Activated T-helper 1 cell treated with Interleukin-2 at 50 U/mL for 16 hours (primary cell): ENCODE measurements at places on chromosomes 5 and 9.

DNA sequence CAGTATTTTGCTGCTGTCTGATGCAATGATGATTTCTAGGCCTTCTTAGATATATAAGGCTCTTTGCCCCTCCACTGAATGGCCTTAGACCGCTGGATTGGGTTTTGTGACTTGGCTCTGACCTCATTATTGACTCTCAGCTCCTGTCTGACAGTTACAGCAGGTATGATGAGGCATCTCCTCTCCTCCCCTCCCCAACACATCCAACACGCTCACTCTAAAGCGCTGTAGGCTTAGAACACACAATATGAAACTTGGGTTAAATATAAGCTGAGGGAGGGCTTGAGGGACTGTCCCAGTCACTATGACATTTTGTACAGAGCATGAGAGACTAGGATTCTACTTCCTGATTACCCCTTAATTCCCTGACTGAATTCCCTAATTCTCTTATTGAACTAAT is 18.8 kb upstream of the CER1 start:
- DNase-seq: no peak

GRCh38 chr5:38022631-38023030 is 182.8 kb upstream of the GDNF start:
- no peak for DNase-seq

DNA sequence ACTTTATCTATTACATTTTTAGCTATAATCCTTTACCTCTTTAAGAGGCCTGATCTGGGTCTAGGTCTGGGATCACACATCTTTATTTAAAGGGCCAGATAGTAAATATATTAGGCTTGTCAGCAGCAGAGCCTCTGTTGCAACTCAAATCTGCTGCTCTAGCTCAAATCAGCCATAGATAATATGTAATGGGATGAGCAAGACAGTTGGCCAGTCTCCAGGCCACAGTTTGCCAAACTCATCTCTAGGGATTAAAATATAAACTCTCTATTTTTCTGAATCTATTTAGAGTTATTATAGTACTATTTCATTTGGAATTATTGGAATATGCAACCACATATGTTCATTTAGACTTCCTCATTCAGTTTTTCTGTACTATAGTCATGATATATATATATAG is 115.9 kb upstream of the MINAR2 start:
- no peak for DNase-seq

- DNase-seq: no peak
Measured at GRCh38 chr5:55037890-55038289, 13.8 kb downstream of the GZMK start.

- DNase-seq: no peak
Measured at GRCh38 chr5:79074641-79075040, 5.1 kb downstream of the BHMT2 start.

- no peak for DNase-seq
Measured at GRCh38 chr9:16532272-16532671, 338.2 kb downstream of the BNC2 start.

DNA sequence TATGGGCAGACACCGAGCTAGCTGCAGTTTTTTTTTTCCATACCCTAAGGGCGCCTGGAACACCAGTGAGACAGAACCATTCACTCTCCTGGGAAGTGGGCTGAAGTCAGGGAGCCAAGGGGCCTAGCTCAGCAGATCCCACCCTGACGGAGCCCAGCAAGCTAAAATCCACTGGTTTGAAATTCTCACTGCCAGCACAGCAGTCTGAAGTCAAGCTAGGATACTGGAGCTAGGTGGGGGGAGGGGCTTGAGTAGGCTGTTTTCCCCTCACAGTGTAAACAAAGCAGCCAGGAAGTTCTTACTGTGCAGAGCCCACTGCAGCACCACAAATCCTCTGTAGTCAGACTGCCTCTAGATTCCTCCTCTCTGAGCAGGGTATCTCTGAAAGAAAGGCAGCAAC is 151.7 kb upstream of the HCN1 start:
- DNase-seq: no peak

DNA sequence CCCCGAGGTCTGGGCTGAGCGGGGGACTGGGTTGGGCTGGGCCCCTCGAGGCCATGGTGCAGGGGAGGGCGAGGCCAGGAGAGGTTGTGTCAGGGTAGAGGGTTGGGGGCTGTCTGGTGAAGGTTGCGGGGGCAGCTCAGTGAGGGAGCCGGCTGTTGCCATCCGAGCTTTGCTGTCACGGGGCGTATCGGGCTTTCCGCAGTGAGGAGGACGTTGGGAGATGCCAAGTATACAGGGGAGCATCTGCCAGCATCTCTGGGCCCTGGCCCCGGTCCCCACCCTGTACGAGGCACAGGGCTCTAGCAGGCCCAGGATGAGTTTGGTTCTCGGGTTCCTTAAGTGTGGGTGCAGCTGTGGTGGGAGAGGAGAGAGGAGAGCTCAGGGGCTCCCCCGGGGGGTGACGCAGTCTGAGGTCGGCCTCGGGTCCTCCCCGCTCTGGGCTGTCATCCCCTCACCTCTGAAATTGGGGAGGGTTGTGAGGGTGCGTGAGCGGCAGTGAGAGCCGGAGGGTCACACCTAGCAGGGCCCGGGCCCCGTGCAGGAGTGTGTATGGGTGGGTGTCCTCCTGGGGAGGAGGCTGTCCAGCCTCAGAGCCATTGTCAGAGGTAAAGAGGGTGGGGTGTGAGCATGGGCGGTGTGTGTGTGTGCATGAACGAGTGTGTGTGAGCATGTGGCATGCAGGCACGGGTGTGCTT is 87.3 kb downstream of the COL5A1 start:
- no peak for DNase-seq

GRCh38 chr5:67095346-67096171 is 101.0 kb downstream of the CD180 start:
- DNase-seq: no peak

DNA sequence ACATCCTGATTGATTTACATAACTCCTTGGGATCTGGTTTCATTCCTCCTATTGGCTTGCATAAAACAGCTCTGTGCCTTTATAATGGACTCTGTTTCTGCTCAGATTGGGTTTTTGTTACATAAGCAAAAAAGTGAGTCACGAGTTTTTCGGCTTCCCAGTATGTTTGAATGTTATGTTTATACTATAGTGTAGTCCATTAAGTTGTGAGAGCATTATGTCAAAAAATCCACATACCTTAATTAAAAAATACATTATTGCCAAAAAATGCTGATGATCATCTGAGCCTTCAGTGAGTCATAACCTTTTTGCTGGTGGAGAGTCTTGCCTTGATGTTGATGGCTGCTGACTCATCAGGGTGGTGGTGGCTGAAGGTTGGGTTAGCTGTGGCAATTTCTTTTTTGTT is 144.6 kb downstream of the CCDC171 start:
- DNase-seq: no peak

DNA sequence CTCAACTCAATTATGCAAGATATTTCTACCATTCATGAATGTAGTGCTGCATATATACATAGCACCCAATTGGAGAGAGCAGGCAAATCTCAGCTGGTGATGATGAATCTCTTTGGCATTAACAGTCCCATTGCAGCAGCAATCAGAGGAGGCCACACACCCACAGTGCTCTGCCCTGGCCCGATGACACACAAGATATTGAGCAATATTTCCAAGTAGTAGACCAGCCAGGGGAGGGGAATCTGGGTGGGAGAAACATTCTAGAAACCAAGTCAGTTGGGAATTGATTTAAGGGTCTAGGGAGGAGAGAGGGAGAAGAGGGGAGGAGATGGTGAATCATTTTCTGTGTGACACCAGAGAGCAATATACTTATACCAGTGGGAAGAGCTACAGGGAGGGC is 14.9 kb upstream of the C5orf63 start:
- no peak for DNase-seq

DNA sequence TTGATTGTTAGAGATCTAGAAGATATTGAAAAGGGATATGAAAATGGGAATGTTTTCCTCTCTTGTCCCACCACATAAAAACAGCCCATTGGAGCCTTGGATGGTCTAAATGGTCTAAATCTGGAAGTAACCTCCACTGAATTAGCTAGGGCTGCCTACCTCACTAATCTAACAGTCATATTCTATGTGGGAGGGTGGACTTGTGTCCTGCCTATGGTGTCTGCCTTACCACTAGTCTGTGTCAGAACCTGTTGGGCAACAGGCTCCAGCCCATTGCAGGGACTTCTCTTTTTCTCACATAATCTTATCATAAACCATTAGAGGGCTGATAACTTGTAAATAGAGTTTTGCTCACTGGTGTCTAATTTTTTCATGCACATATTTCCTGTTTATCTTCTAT is 548.8 kb upstream of the CDH18 start:
- DNase-seq: no peak

DNA sequence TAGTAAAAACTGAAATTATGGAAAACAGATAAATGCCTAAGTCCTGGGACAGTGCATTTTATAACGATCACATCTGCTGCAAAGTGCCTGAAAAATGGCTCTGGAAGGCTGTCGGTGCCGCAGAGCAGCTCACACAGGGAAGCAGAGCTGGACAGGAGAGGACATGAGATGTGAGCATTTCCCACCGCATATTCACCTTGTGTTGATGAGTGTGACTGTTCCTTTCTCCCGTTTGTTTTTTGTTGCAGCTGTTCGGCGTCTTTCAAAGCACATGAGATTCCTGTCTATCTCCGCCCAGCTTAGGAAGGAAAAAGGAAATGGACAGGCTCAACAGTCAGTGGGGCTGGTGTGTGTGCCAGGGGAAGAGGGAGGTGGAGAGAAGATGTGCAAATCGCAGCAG is 164.9 kb upstream of the SEMA6A start:
- no peak for DNase-seq

DNA sequence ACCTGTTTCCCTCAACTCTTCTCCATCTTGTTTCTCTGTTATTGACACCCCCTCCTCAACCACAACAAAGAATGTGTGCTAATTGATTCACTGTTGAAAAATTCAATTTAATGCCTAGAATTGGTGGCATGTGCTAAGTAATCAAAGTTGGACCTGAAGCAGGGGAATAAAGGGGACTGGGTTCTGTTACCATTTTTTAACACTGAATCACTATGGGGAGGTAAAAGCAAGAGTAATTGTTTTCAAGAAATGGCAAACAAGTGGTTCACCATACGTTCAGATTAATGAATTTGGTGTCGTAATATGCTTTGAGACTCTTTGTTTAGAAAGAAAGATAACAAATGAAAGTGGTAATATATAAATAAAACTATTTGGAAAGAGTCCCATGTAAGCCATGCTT is 17.0 kb upstream of the SSBP2 start:
- no peak for DNase-seq

GRCh38 chr9:11182001-11182400 is 569.2 kb upstream of the PTPRD start:
- DNase-seq: no peak

DNA sequence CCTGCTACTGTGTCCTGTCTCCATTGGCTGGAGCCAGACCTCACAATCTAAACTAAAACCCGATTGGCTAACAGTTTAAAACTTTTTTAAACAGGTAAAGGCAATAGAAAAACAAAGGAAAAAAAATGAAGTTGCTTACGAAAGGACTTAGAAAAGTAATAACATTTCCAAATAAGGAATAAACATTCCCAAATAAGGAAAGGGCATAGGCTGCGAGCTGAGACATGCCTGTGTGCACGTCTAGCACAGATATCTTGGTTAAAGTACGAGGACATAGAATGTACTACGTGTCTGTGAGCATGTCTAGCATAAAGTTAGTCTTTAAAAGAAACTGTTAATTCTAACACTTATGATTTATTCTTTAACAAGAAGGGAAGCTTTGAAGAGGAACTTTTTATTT is 15.3 kb upstream of the FAM120A start:
- DNase-seq: no peak

- no peak for DNase-seq
Measured at GRCh38 chr9:99210572-99210971, 11.2 kb downstream of the ALG2 start.

DNA sequence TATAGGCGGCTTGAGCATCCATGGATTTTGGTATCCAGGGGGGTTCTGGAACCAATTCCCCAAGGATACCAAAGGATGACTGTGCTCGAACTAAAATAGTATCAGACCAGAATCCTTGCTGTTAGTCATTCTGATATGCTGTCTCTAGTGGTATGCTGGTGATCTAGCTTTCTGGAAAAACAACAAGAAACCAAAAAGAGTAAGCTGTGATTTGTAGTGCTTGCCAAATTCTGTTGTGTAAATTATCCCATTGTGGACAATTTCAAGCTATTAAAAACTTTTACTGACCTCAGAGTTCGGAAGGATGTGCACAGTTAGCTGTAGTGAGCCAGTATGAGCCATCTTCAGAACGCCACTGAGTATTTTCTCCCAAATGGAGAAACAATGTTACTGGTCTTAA is 99.0 kb upstream of the FBN2 start:
- DNase-seq: no peak

DNA sequence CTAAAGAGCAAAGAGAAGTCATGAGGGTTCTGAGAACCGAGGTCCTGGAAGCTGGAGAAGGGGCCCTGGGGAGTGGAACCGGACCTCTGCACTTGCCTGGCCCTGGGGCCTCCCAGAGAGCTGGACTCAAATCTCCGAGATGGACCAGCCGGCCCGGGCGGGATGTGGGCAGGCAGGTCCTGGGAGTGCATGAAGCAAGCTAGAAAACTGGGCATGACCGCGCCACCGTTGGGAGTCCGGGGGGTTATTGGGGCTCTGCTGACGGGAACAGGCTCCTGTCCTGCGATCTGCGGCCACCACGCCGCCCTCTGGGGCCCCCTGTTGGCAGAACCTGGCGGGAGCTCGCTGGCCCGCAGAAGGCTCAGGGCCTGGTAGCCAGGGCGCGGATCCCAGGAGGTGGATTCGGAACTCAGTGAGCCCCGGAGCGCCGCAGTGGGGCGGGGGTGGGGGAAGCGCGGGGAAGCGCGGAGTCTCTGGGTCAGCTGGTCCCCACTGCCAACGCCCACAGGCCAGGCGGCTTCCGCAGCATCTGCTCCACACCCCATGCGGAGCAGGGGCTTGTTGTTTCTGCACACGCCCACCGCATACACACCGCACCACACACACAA is 150.6 kb downstream of the ERCC6L2 start:
- DNase-seq: no peak

- DNase-seq: no peak
Measured at GRCh38 chr5:40733434-40733833, 22.3 kb downstream of the TTC33 start.

DNA sequence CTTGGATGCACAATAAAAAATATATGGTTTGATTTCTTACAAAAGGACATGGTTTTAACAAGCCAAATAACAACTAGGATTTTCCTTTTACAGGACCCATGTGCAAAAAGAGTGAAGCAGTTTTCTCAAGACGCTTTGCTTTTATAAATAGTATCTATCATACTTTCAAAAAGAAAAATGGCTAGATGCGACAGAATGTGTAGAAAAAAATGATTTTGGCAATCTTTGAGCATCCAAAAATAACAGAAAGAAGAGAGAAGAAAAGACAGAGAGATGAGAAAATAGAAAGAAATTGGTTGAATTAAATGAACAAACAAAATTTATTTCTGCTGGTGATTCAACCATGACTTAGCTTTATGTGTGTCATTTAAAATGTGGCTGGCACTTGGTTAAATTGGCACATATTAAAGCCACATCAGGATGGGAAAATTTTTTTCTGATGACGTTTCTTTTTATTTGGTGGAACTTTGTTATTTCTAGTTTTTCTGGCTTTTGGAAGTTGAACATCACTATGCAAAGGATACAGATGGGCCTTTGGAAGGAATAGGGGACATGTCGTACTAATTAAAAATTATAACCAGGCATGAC is 35.6 kb upstream of the NREP start:
- DNase-seq: no peak

GRCh38 chr9:116080561-116080960 is 73.0 kb upstream of the PAPPA start:
- no peak for DNase-seq
